ENCODE measurements at places on chromosomes 1 and 21.
A peak's percentile ranks its signal among the peaks of the same experiment; 100 is the strongest.

DNA sequence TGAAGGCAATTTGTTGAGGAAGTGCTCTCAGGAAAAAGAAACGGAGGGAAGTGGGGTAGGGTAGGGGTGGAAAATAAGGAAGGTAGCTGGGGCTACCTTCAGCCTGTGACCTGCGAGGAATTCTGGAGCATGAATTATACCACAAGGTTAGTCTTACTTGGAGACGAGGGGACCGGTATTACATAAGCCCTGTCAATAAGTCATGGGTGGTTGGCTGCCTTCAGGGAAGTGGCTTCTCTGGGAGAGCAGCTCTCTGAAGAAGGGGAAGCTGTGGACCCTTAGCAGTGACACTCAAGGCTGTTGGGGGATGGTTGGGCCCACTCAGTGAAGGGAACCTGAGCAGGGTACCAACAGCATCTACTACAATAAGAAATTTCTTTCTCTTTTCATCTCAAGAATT lies 111.3 kb downstream of the TNFSF18 start:
- DNase-seq: peak; percentile 30

DNA sequence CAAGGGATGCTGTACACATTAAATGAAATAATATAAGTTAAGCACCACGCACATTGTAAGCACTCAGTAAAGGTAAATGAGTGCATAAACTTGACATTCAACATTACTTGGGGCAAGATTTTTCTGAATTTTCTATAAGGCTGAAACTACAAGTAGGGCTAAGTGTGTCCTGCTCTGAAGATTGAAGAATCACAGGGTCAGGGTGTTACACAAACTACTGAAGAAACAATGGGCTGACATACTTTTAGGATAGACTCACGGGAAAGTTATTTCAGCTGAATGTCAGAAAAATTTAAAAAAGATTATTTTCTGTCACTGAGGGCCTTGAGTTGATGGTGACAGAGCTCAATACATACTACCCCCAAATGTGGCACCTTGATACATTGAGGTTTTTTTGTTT lies 644.2 kb upstream of the PLXNA2 start:
- no peak for DNase-seq

DNA sequence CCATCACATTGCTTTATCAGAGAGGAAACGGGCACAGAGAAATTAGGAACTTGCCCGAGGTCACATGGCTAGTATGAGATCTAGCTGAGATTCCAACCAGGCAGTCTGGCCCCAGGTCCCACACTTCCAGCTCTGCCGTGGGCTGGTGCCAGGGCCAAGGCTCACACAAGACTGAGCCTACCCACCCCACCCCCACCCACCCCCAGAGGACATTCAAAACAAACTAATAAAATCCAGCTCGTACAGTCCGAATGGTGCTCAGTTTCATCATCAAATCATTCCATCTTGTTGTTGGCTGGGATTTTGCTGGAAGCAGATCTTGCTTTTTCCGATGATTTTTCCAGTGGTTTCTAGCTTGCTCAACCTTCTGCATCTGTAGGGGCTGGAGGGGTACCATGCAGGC lies 27.9 kb downstream of the MATN1 start:
- no peak for DNase-seq

- DNase-seq: no peak
These were observed 1048.5 kb downstream of the PLA2G4A start for GRCh38 chr1:187877220-187877619.

GRCh38 chr1:177023726-177024125 lies 140.8 kb downstream of the ASTN1 start:
- no peak for DNase-seq
